LoVo (cell line): ENCODE measurements at places on chromosomes 16 and 17.

GRCh38 chr17:12545877-12546513, 119.7 kb upstream of the MYOCD start:
- DNase-seq: peak; percentile 32

- no peak for DNase-seq
Measured at GRCh38 chr16:15434425-15435215, at the start of gene BMERB1. TSS of gene BMERB1 (plus strand) at chr16:15434588. CDS start at chr16:15434654, 66 bp downstream.

- DNase-seq: no peak
Measured at GRCh38 chr17:27952366-27952765, 59.2 kb upstream of the LYRM9 start.

DNA sequence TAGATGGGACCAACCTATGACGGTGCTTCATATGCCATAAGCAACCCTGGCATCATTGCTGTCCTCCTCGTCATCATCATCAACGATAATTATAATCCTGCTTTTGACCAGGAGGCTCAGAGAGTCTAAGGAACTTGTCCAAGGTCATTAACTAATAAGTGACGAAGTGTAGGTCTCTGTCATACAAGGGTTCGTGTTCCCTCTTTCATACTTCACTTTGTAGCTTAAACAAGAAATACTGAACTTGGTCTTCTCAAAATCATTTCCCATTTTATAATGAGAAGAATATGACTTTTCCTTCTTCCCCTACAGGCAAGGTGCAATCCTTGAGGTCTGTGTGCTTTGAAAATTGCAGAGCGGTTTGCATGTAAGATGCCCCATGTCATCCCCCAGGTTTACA, 31.2 kb upstream of the PIK3R6 start:
- no peak for DNase-seq

DNA sequence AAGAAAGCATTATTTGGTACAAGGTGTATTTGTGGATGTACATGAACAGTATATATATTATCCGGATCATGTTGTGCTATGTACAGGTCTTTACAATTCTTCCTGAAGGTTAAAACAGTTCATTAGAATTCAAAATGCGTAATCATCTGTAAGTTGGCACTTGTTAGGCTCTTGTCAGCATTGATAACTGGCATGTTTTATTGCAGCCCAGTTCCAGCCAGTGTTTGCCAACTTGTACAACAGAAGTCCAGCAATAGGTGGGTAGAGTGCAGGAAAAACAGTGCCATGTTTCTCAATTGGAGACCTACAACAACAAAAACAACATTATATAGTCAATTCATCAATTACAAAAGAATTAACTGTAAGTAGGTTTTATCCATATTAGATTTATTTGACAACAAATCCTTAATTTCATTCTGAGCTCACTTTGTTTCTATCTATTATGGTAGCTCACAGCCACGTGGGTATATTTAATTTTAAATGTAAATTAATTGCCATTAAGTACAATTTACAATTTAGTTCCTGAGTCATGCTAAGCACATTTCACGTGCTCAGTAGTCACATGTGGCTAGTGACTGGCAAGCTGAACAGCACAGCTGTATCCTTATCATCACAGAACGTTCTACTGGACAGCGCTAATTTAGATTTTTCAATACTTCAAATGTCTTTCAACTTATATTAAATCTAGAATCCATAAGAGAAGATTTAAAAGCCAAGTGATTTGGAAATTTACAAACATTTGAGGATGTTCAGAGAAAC, 8.6 kb upstream of the ANKFY1 start:
- DNase-seq: no peak

- no peak for DNase-seq
Measured at GRCh38 chr16:6165330-6165979, 1067.9 kb upstream of the EEF2KMT start.

DNA sequence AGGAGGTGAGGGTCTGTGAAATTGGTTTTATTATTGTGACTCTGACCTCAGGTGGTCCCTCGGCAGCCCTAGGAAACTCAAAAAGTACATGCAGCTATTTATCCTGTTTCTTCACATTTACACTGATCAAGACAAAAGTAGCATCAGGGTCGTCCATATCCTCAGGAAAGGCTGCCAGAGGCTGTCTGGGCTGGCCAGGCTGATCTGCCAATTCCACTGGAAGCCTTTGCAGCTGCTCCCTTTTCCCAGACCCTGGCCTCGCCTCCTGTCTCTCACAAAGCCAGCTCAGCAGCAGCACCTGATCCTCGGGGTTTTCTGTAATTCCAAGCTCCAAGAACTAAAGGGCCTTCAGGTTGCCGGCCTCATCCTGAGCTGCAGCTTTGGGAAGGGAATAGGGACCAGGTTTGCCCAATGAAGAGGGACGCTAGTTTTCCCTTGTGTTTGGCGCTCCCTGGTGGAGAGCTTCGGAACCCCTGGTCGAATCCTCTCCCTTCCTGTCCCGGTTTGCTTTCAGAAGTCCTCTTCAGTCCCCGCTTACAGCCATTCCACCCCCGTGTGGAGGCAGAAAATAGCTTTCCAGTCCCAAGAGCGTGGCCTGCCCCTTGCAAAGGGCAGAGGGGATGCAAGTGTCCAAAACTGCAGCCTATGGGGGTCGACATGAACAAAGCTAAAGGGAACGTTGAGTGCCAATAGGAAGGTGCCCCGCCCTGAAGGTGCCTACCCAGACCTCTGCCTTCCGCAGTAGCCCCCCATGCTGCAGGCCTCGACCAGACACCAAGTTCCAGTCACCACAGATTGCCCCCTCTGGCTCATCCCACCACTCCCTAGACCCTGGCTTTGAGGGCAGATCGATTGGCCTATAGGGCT, 13.4 kb downstream of the MFSD6L start:
- peak; percentile 56 for DNase-seq

- DNase-seq: no peak
Measured at GRCh38 chr16:50323335-50324011, 45.3 kb downstream of the BRD7 start.

GRCh38 chr17:13995856-13996271, 73.4 kb upstream of the COX10 start:
- no peak for DNase-seq

DNA sequence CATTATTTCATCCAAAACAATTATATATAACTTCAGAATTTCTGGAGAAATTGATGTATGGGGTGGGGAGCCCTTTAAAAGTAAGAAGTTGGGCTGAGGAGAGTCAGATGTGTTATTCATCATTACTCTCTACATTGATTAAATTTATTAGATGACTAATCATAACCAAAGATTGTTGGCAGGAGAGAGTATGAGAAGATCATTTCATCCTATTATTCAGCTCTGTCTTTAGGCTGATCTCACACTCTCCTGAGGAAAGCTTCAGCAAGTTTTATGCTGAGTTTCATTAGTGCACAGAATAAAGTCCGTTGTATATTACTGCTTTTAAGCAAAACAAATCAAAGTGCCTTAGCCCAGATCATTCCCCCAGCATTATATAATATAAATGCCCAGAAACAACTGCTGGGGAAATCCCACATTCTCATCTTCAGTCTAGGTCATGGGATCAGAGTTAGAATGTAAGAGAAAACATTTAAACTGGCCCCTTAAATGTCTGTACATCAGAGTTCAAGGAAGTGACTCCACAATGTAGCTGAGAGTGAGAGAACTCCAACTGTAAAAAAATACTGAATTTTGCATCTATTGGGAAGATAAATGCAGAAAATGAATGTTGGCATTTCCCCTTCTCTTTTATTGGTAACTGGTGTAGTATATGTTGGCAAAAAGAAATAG, 130.1 kb upstream of the HLF start:
- DNase-seq: no peak

DNA sequence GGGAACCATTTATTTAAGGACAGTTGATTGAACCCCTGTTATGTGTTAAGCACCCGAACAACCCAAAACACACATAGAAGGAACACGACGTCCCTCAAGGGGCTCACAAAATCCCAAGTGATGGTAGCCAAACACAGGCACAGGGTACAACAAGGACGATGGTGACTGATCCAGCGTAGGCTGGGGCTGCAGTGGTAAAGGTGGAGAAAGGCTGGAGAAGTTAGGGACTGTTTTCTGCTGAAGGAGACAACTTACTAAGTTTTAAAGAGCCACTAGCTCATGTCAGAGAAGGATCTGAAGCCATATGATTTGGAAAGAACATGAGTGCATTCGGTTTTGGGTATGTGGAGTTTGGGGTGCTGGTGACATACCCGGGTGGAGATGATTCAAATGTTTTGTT, 229.6 kb upstream of the TNRC6C start:
- DNase-seq: no peak

GRCh38 chr16:11245988-11246387, 10.0 kb downstream of the SOCS1 start:
- DNase-seq: no peak

GRCh38 chr17:77214743-77215142, 74.0 kb downstream of the SEC14L1 start:
- DNase-seq: no peak

DNA sequence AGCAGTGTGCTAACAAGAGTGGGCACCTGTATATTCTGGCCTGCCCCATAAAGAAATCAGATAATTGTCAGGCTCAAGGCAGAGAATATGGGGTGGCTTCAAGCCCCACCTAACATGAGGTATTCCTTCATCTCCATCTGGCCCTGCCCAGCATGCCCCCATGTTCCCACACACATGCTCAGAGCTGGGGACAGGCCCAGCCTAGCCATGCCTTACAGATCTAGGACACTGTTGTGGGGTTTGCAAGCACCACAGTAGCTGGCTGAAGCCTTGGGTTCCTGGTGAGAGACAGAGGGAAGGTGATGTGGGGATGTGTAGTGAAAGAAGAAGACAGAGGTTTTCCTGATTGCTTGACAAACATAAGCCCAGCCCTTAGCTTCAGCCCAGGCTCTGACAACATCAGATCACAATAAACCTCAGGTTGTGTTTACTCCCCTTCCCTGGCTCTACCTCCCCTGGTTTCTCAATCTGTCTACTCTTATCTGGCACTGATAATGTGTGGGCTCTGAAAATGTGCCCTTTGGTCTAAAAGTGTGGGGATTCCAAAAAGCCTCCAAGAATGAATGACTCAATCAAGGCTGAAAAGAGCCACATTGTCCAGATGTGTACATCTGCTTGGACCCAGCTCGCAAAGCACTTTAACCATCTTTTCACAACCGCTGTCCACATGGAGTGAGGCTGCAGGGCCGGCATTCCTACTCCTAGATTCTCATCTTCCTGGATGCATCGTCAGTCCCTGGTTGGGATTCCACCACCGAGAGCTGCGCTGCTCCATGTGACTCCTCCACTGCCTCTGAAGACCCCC, 34.4 kb downstream of the CDRT4 start:
- no peak for DNase-seq

- DNase-seq: no peak
Measured at GRCh38 chr16:86018487-86018886, 119.5 kb downstream of the IRF8 start.

GRCh38 chr16:9647981-9648701, 534.1 kb downstream of the GRIN2A start:
- peak; percentile 39 for DNase-seq

- DNase-seq: no peak
Measured at GRCh38 chr16:12735805-12736204, 67.9 kb downstream of the CPPED1 start.

- DNase-seq: peak; percentile 18
Measured at GRCh38 chr16:85330694-85331188, 218.5 kb upstream of the CIBAR2 start.

GRCh38 chr17:44502598-44503146, 534 bp downstream of the GPATCH8 start:
- DNase-seq: peak; percentile 15

GRCh38 chr17:385178-385835, 32.7 kb upstream of the RPH3AL start:
- DNase-seq: peak; percentile 22

- peak; percentile 25 for DNase-seq
Measured at GRCh38 chr17:47978324-47978723, 7.4 kb downstream of the CDK5RAP3 start.

GRCh38 chr16:2081201-2082084, 33.7 kb downstream of the TSC2 start:
- DNase-seq: no peak

DNA sequence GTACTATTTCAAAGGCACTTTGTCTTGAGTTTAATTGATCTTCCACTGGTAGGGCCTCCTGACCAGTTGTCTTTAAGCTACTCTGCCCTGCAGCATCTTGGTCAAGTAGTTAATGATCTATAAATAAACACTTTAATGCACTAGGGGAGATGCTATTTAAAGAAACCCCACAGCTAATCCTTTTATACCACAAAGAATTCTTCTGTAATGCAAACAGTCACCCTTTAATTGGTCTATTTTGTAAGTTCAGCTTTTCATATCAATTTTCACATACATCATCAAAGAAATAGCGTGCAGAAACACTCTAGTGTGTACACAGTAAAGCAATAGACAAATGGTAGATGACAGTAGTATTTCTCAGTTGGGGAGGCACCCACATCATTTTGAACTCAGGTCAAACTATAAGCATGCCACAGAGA, 70.3 kb downstream of the PMP22 start:
- DNase-seq: no peak

DNA sequence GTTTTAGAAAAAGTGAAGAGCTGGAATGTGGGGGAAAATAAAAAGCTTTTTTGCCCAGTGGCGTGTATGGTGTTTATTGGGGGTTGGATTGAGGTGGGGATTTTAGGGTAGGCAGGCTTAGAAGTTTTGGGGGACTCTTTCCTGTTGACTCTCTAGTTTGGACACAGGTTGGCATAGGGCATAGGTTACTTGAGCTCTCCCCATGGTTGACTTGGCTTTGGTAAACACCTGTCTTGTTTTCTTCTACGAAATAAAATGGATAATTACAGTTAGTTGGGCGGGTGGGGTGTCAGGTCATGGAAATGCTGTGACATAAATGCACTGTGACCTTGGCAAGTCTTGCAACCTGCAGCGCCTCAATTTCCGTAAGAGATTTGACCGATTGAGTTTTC, 680 bp upstream of the TAOK2 start:
- no peak for DNase-seq

DNA sequence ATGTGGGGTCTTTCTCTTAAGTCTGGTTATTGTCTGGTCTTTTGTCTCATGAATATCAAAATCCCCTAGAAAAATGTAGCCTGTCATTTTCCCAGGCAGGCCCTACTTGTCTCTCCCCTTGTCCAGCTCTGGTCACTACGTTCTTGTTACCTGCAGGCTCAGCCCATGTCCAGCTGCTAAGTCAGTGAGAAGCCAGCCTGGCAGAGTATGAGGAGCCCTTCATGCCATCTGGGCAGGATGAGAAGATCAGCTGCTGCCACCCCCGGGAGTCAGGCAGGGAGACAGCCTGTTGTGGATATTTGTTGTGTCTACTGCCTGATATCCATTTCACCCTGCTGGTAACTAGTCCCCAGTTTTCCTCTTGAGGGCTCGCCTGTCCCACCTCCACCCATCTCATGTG, 88.9 kb downstream of the ASIC2 start:
- DNase-seq: no peak

DNA sequence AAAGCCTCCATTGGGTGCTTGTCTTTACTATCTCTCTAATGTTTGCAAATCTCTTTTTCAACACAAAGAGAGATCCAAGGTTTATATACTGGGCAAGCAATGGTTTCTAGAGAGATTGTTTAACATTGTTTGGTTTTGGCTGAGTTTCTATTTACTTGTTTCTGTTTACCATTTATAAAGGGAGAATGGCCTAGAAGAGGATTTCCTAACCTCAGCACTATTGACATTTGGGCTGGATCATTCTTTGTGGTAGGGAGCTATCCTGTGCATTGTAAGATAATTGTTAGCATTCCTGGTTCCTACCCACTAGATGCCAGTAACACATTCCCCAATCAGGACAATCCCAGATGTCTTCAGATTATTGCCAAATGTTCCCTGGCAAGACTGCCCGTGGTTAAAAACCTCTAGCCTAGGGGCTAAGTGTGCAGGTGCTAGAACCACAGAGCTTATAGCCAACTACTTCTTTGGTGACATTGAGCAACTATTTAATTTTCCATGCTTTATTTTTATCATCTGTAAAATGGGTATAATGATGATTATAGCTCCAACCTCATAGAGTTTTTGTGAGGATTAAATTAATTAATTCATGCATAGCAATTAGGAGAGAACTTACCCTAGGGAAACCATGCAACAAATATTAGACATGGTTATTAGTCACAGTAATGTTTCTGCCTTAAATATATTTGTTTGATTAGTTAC, 413.9 kb upstream of the MAF start:
- DNase-seq: no peak
